ENCODE measurements at places on chromosomes 13 and 19.

GRCh38 chr13:39820606-39821005 is 165.1 kb downstream of the COG6 start:
- no peak for DNase-seq

- no peak for DNase-seq
Measured at GRCh38 chr13:44260336-44260735, 113.3 kb upstream of the SERP2 start.

GRCh38 chr13:99339736-99340397 is 32.7 kb upstream of the GPR183 start:
- no peak for DNase-seq

GRCh38 chr19:12669270-12670158 is 2.9 kb downstream of the WDR83 start:
- peak; percentile 85 for DNase-seq

DNA sequence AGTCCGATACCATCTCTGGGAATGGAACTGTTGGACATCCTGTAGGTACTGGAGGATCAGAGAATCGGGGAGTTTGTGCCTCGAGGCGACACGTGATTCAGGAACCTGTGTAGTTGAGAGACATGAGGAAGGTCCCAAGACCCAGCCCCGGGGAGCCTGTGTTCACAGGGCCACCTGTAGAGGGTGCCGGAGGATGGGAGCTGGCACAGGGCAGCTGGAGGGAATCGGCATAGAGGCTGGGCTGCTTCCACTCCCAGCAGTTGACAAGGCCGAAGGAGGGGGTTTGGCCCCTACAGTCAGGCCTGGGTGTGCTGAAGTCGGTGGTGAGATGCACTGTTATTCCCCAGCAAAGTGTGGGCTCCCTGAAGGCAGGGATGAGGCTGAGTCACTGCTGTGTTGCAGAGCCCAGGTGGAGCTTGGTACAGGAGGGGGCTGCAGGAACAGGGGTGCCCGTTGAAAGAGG is 2.5 kb upstream of the ISYNA1 start:
- no peak for DNase-seq

DNA sequence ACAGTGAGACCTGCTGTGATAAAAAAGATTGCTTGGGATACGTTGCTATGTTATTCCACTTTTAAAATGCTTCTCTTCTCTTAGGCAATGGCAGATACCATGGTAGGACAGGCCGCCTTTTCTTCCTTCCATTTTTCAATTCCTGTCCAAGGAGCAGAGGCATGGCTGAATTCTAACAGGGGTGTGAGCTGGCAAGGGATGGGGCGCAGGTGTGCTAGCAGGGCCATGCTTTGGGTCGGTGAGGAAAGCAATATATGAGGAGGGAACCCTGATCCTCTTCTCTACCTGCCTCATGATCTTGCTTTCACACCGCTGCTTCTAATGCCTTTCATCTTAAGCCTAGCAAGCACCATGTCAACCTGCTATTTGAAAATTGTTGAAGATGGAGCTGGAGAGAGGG is 225.0 kb downstream of the KATNAL1 start:
- DNase-seq, result no peak

Measured in COLO829 (cell line).